Stimulated activated CD4-positive, alpha-beta T cell treated with anti-CD3 and anti-CD28 coated beads, Interleukin-15, amount 100 ng/mL, for 1 hour (primary cell): ENCODE measurements at places on chromosomes 2 and 18.

DNA sequence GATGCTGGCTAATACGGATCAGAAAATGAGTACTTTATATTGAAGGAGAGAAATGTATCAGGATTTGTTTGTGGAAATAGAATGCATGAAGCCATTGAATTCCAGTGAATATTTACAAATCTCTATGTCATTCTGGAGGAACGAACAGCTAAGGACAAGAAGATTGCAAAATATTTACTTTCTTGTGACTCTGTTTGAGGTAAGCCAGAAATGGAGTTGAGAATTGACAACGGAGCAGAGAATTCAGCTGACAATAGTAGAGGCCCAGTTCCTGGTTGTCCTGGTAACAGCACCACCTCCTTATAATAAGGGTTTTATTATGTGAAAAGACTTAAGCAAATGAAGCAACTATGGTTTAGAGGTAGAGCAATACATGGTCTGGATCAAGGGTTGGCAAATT lies 349.2 kb downstream of the ADCYAP1 start:
- DNase-seq = no peak

DNA sequence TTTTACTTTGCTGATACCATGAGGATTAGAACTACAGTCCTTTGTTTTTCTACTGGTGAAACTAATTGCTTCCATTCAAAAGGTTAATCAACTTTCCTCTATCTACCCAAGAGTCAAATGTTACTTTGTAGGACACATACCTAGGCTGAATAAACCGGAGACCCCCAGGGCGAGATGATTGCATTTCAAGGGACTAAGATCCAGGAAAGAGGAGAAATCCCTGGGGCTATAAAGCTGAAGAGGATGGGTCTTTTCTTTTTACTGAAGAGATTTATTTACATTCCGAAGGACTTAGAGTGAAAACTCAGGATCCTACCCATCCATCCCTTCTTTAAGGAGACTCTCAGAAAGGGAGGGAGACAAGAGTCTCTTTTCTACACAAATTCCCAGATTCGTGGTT lies 331.9 kb downstream of the CDH19 start:
- no peak for DNase-seq

DNA sequence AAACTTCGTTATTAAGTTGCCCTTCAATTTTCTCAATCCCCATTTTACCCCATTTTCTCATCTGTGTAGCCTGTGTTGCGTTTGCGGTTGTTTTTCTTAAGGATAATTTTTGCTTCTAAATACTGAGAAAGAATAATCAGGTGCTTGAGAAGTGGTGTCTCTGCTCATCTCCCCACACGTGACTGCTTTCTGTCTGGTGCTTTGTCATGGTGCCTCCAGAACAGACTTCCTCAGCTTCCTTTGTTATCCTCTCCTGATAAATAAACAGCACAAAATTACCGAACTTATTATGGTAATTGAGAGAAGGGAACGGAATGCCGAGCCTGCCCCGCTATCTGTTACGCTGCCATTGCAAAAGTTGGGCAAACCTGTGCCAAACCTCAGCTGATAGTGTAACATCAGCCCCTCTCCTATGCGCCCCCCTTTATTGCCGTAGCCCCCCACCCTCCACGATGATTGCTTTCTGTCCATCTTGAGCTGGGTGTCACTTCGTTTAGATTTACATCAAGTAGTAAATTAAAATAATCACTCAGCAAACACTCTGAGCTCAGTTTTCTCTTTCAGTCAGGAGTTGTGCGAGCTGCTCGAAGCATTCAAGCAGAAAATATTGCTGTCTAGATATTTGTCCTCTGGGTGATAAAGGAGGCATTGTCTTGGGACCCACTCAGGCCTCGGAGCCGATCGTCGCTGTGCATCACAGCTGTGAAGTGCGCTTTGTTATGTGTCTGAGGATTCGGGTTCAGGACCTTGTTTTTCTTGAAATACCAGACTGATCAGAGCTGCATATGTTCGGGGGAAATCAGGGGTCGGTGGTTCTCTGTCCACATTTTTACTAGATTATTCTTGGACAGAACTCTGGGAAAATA lies 1008.5 kb upstream of the FANCL start:
- DNase-seq = no peak

DNA sequence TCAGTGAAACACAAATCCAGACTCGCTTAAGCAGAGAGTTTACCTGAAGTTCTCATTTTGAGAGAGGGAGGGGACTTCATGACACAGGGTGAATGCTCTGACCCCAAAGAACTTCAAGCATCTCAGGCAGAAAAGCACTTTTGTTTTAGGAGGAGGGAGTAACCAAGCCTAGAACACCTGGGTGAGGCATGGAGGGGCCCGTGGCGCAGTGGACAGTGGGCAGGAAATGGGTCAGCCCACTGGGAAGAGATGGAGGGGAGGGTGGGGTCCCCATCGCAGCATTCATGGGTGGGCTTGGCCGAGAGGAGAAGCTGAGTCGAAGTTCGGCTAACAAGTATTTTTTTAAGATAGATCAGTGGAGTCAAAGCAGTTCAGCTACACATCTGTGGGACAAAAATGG lies 67.9 kb downstream of the SH3YL1 start:
- no peak for DNase-seq

GRCh38 chr18:55576001-55576400 lies 12.0 kb downstream of the TCF4 start:
- no peak for DNase-seq

DNA sequence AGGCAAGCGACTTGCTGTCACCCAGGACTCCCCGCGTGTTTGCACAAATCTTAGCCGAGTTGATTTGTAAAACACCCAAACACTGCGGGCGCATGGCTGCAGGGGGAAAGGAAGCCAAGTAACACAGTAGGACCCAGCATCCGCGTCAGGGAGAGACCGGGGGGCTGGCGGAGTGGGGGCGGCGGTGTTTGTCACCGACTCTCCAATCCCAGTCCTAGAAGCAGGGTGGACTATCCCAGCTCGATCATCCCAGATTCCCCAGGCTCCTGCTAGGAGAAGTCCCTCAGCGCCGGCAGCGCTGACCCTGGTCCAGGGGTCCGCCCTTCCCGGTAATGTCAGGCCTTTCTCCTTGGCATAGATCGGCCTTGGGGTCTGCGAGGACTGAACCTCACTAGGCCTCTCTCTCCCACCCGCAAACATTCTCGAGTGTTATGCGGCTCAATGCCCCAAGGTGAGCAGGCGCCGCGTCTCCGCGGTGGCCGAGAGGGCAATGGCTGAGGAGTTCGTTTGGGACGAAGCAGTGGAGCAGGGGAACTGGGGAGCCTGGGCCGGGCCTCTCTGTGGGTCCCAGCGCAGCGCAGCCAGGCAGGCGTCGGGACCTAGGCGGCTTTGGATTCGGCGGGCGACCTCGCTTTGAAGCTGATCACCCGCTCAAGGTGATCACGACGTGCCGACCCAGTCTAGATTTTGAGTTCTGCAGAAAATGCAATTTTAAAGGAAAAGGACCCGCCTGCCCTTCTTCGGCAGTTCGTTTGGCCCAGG lies 1.5 kb upstream of the GDF7 start:
- no peak for DNase-seq

DNA sequence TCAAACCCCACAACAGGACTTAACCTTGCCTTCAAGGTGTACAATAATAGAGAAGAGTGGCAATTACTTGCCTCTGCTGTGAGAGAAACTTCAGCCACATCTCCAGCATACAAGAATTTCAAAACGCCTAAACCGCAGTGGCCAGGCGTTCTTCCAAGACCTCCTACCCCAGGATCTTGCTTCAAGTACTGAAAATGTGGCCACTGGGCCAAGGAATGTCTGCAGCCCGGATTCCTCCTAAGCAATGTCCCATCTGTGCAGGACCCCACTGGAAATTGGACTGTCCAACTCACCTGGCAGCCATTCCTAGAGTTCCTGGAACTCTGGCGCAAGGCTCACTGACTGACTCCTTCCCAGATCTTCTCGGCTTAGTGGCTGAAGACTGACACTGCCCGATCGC lies 2.8 kb upstream of the CYB5A start:
- no peak for DNase-seq

DNA sequence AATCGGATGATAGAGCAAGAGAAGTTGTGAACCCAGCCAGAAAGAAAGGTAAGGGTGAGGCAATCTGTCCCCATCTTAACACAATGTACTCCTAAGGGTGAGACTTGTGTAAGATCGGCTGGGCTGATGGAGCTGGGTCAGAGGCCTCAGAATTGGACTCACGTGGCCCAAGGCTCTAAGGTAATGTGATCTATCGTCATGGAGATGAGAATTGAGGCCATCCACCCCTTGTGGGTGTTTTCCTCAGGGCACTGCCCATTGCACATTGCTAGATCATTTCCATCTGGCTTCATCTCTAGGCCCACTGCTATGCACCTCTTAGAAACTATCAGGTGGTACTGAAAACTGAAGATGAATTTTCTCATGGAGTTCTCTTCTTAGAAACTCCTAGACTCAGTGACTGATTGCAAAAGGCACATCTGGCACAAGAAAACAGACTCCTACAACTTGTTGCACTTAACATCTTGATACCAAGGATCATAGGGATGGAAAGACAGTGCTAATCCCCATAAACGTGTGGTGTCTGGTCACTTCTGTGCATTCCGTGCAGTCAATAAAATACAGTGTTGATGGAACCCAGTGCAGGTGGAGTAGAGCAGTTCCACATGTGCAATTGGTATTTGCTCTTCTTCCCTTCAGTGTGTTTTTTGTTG lies 228.9 kb upstream of the FOSL2 start:
- no peak for DNase-seq

DNA sequence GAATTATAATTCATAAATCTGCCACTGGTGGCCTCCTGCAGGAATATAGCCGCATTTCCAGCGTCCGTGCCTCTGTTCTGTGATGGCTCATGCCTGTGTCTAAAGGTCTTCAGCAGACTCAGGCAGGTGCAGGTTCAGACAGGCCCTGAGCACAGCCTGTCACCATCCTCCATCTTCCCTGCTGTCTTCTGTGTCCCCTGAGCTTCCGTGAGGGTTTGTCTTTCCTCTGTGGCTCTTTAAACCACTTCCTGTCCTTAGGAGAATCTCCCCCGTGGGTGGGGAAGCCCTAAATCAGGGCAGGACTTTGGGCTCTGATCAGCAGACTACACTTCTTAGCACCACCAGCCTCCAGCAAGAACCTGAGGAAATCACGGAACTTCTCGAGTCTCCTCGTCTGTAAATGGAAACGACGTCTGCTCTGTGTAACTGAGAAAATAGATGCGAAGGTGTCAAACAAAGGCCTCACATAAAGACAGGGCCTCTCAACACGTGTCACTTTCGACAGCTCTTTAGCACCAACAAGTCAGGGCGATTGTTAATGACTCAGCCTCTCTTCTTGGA lies 24.1 kb upstream of the NFATC1 start:
- DNase-seq = no peak

GRCh38 chr2:239278941-239279365 lies 121.9 kb downstream of the HDAC4 start:
- no peak for DNase-seq

DNA sequence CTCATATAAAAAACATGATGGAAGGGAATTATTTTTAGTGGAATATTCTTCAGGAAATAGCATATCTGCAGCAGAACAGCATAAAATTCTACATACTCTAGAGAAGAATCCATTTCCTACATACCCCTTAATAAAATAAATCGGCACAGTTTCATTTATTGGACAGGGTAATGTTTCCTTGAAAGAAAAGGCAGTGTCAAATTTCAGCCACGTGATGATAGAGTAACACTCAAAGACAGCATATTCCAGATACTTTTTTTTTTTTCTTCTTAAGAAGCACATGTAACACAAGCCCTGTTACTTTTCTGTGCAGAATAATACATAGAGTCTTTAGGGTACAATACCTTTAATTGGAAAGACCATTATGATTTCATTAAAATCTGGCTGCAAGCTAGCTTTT lies 204.4 kb downstream of the SRBD1 start:
- no peak for DNase-seq

- no peak for DNase-seq
Observed at GRCh38 chr2:190723397-190724090, 74.7 kb downstream of the NAB1 start.

DNA sequence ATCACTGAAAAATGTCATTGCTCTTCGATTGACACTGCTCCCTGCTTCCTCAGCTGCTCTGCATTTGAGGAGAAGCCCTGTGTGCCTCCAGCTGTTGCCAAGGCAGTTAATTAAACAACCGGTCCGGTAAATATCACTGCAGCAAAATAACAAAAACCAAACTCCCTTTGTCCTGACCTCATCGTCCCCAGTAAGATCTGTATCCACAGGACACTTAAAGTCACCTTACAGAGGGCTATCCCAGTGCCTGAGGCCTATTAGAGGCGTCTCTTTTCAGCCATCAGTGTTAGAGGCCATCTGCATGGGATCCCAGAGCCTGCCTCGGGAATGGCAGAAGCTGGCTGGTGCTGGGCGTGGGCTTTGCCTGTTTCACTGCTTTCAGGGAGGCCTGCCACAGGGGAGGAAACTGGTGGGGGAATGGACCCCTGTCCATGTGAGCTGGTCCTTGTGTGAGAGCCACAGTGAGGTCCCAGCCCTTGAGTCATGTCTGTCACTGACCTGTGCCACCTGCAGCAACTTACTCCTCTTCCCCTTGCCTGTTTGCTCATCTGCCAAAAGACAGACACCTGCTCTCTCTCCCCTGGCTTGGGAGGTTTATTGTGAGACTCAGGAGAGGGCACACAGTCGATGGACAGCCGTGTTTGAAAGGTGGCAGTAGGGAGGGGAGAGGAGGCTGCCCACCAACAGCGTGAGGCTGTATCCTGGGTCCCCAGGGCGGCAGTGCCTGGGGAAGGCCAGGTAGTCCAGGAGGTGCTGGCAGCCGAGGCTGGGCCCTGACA lies 117.7 kb upstream of the MCFD2 start:
- DNase-seq = no peak

- DNase-seq = no peak
Observed at GRCh38 chr2:197293252-197294007, 17.1 kb downstream of the ANKRD44 start.

GRCh38 chr18:12768625-12769024 lies 65.8 kb downstream of the PSMG2 start:
- no peak for DNase-seq

- DNase-seq = no peak
Observed at GRCh38 chr2:48719480-48720177, 35.9 kb downstream of the LHCGR start.

GRCh38 chr2:39717067-39717466 lies 51.4 kb downstream of the TMEM178A start:
- DNase-seq = no peak

GRCh38 chr2:158042245-158042644 lies 59.4 kb upstream of the UPP2 start:
- DNase-seq = no peak

DNA sequence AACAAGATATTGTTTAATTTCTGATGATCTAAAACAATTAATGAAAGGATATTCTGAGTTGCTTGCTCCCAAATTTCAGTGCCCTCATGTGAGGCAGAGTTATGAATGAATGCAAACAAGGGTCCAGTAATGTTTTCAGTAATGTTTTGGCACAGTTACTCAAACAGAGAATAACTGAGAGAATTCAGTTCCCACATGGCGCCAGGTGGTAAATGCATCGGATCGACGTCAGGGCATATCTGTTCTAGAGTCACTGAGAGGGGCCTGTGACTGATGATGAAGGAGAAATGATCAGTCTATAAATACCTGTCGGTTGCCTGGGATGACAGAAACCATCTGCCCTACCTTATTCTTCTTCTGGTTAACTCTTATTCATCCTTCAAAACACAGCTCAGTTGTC lies 81.4 kb downstream of the KCNS3 start:
- DNase-seq = no peak

GRCh38 chr2:70115646-70116442 lies 28.6 kb downstream of the PCBP1 start:
- DNase-seq = no peak
